ENCODE measurements at places on chromosomes 7 and 10. TPM values are rescaled to one million over a fixed set of nuclear protein-coding genes. Genes with fewer than 3 reads are reported as not detected.

DNA sequence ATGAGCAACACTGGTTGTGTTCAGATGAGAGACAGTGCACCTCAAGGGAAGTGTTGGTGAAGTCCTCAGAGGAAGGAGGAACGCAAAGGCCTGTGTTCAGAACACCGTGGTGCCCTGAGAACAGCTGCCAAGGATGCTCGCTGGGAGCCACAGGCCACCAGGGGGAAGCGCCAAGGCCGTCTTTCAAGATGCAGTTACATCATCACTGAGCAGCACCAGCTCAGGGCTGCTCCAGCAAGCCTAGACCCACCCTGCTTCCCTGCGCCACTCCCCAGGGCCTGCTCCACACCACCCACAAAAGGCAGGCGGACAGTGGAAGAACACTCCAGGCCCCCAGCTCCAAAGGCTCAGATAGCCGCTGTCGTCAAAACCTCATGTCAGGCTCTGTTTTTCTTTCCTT, 378.8 kb downstream of the DPP6 start:
- no peaks in the 10 kb centered on the region for H3K36me3 ChIP-seq
- no peak overlapping the region for H3K4me3 ChIP-seq
- DNase-seq = peak; percentile 43
- H3K27me3 ChIP-seq = no peaks in the 10 kb centered on the region
- no peaks in the 10 kb centered on the region for H3K4me1 ChIP-seq

Gene ZNF727
- not detected for total RNA-seq

Gene PDCD4
- total RNA-seq = 22.6 TPM

- H3K4me1 ChIP-seq = peaks cover 2% of the 10 kb centered on the region
- no peaks in the 10 kb centered on the region for H3K36me3 ChIP-seq
- H3K4me3 ChIP-seq = no peak overlapping the region
Measured at GRCh38 chr10:112565434-112566053, 118.5 kb downstream of the VTI1A start.

Gene EPO
- total RNA-seq = 0.44 TPM

GRCh38 chr7:20786421-20786778, 286 bp downstream of the SP8 start:
- peak overlapping the region; percentile 84 for H3K4me3 ChIP-seq
- peaks cover 17% of the 10 kb centered on the region for H3K27me3 ChIP-seq
- no peaks in the 10 kb centered on the region for H3K36me3 ChIP-seq
- DNase-seq = no peak

Gene SNCG
- 5.5 TPM for total RNA-seq

DNA sequence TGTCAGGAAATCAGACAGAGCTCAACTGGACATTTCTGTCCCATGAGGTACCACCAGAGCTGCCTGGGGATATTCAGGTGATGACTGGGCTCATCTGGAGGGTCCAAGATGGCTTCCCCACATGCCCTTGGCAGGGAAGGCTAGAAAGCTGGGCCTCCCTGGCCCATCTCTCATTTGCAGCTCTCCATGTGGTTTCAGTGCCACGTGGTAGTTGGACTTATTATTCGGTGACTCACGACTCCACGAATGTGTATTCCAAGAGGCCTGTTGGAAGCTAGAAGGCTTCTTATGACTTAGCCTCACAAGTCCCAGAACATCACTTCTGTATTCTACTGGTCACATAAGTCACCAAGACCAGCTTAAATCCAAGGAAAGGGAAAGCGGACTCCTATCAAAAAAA, 22.8 kb downstream of the NSMCE4A start:
- H3K27me3 ChIP-seq = no peaks in the 10 kb centered on the region
- no peaks in the 10 kb centered on the region for H3K4me1 ChIP-seq
- peaks cover 25% of the 10 kb centered on the region for H3K36me3 ChIP-seq
- no peak overlapping the region for H3K4me3 ChIP-seq

Gene GIMAP4
- not detected for total RNA-seq

GRCh38 chr7:89623018-89623672, 531.1 kb upstream of the STEAP1 start:
- no peaks in the 10 kb centered on the region for H3K4me1 ChIP-seq
- H3K36me3 ChIP-seq = no peaks in the 10 kb centered on the region
- peak; percentile 36 for DNase-seq
- H3K27ac ChIP-seq = no peak overlapping the region

Gene RTKN2
- total RNA-seq = 14.5 TPM

Gene TECTB
- total RNA-seq = not detected

- H3K27me3 ChIP-seq = no peaks in the 10 kb centered on the region
- no peaks in the 10 kb centered on the region for H3K4me1 ChIP-seq
- DNase-seq = no peak
- H3K4me3 ChIP-seq = no peak overlapping the region
- peaks cover 9% of the 10 kb centered on the region for H3K36me3 ChIP-seq
- no peak overlapping the region for H3K27ac ChIP-seq
Measured at GRCh38 chr10:13790196-13790595, 203.4 kb downstream of the PRPF18 start.

Gene TMEM248
- total RNA-seq = 74.2 TPM

Gene FRMD4A
- 19.6 TPM for total RNA-seq

Gene PGAM2
- 8.7 TPM for total RNA-seq

GRCh38 chr10:7027913-7028808, 382.7 kb downstream of the SFMBT2 start:
- no peaks in the 10 kb centered on the region for H3K27me3 ChIP-seq
- no peak for DNase-seq
- H3K4me1 ChIP-seq = no peaks in the 10 kb centered on the region
- no peaks in the 10 kb centered on the region for H3K36me3 ChIP-seq

DNA sequence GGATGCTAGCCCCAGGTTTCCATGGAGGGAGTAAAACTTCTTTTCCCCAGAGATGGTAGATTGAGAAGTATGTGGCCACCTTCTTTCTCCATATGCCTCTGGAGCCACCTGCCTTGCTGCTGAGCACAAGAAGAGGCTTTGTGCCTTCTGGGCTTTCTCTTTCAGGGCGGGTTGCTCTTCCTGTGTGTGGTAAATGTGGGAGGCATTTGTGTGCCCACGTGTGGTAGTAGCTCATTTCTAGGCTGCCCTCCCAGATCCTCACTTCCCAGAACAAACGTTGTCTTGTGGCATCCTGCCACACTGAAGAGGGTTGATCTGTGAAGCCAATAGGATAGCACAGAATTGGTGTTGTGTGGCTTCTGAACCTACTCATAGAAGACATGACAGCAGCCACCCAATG, 342.0 kb upstream of the PODXL start:
- DNase-seq = no peak
- no peaks in the 10 kb centered on the region for H3K27me3 ChIP-seq
- H3K4me3 ChIP-seq = no peak overlapping the region
- peaks cover 2% of the 10 kb centered on the region for H3K36me3 ChIP-seq

DNA sequence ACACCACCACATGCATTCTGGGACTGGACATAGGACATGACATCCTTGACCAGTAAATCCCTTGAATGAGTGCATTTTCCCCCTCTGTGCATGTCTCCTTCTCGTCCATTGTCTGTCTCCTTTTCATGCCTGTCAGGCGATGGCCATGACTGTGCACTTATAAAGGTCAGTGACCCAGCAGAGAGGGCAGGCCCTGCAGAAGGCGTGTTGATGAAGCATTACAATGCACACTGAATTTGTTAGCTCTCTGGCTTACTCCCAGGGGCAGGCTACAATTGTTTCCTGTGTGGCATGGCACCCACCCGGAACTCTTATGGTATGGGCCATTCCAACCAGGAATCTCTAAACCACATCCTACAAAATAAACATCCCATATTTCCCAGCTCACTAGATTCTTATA, 71.1 kb downstream of the SAMD9 start:
- no peak overlapping the region for H3K27ac ChIP-seq
- no peaks in the 10 kb centered on the region for H3K4me1 ChIP-seq
- peaks cover 5% of the 10 kb centered on the region for H3K27me3 ChIP-seq
- no peaks in the 10 kb centered on the region for H3K36me3 ChIP-seq
- H3K4me3 ChIP-seq = peak overlapping the region; percentile 40

DNA sequence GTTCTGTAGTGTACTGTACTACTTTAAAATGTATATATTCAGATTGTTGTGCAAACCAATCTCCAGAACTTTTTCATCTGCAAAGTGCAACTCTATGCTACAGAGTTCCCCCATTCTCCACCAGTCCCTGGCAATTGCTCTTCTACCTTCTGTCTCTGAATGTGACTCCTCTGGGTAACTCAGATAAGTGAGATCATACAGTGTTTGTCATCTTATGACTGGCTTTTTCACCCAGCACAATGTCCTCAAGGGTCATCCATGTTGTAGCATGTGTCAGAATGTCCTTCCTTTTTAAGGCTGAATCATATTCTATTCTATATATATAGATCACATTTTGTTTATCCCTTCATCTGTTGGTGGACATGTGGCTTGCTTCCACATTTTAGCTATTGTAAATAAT, 10.8 kb downstream of the SLIT1 start:
- no peaks in the 10 kb centered on the region for H3K4me1 ChIP-seq
- no peak for DNase-seq
- no peak overlapping the region for H3K27ac ChIP-seq
- no peaks in the 10 kb centered on the region for H3K36me3 ChIP-seq
- no peaks in the 10 kb centered on the region for H3K27me3 ChIP-seq

DNA sequence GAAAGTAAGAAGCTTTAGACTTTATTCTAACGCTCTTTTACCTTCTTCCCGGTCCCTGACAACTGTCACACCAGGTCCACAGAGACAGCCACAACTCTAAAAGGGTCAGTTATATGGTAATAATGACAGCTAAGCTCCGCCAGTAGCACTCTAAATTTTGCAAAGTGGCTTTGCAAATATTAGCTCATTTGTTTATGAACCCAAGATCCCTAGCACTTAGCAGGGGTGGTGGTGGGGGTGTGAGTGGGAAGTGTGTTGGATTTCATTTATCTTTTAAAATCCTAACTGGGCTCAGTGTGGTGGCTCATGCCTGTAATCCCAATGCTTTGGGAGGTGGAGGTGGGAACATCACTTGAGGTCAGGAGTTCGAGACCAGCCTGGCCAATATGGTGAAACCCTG, 34.8 kb upstream of the SDK1 start:
- peaks cover 2% of the 10 kb centered on the region for H3K4me1 ChIP-seq
- H3K36me3 ChIP-seq = no peaks in the 10 kb centered on the region
- no peaks in the 10 kb centered on the region for H3K27me3 ChIP-seq
- no peak overlapping the region for H3K4me3 ChIP-seq
- H3K27ac ChIP-seq = no peak overlapping the region

GRCh38 chr7:85770332-85770731, 583.5 kb upstream of the SEMA3D start:
- no peaks in the 10 kb centered on the region for H3K4me1 ChIP-seq
- 0 out of 2 replicates have a peak, but pooled peaks cover 3% of the 10 kb centered on the region for H3K27me3 ChIP-seq
- no peak overlapping the region for H3K27ac ChIP-seq
- DNase-seq = no peak
- no peaks in the 10 kb centered on the region for H3K36me3 ChIP-seq

Gene SHH
- 0.07 TPM for total RNA-seq

Gene SLC13A1
- total RNA-seq = not detected

Gene NKX1-2
- total RNA-seq = 15.3 TPM

Gene CCDC172
- 1.8 TPM for total RNA-seq

- H3K4me3 ChIP-seq = no peak overlapping the region
- DNase-seq = no peak
- H3K27ac ChIP-seq = no peak overlapping the region
- H3K4me1 ChIP-seq = no peaks in the 10 kb centered on the region
- H3K36me3 ChIP-seq = peaks cover 2% of the 10 kb centered on the region
Measured at GRCh38 chr7:30654296-30655090, 27.8 kb downstream of the CRHR2 start.

DNA sequence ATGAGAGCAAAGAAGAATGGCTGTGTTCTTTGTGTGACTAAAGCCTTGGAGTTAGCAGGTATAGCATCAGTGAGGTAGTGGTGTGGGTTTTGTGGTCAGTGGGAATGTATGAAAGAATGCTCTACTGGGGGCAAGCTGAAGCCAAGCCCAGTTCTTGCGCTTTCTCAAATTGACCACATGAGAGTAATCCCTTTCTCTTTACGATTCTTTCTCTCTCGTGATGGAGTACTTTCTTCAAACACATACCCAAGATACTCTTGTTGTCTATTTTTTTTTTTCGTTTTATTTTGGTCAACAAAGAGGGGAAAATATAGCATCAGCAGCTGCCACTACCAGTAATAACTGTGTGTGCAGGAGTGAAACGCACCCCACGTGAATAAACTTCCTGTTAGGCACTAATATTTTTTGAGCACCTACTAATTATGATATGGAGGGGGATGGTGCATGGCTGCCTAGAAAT, 8.4 kb upstream of the PANK1 start:
- no peak overlapping the region for H3K27ac ChIP-seq
- DNase-seq = no peak
- no peaks in the 10 kb centered on the region for H3K4me1 ChIP-seq
- H3K27me3 ChIP-seq = no peaks in the 10 kb centered on the region

Gene TUBAL3
- total RNA-seq = not detected

DNA sequence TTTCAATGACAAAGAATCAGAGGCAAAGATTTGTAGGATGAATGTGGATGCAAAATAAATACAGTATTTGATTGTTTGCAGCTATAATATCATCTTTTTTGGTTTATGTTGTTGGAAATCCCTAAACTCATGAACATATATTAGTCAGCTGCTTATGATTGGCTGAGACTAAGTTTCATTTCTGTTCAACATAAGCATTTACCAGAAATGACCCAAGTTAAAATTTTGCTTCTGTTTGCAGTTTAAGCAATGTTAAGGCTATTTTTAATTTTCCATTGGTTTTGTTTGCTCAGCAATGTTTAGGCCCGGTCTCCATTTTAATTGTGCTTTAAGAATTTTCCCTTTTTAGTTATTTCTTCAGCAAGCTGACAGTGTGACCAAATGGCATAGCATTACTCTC, 22.0 kb downstream of the GIMAP6 start:
- no peak overlapping the region for H3K27ac ChIP-seq
- H3K27me3 ChIP-seq = no peaks in the 10 kb centered on the region
- H3K36me3 ChIP-seq = no peaks in the 10 kb centered on the region
- H3K4me3 ChIP-seq = no peak overlapping the region

- DNase-seq = no peak
- H3K4me3 ChIP-seq = no peak overlapping the region
- peaks cover 2% of the 10 kb centered on the region for H3K4me1 ChIP-seq
- H3K27me3 ChIP-seq = no peaks in the 10 kb centered on the region
- no peaks in the 10 kb centered on the region for H3K36me3 ChIP-seq
Measured at GRCh38 chr7:117870448-117871130, 2.7 kb downstream of the CTTNBP2 start.

DNA sequence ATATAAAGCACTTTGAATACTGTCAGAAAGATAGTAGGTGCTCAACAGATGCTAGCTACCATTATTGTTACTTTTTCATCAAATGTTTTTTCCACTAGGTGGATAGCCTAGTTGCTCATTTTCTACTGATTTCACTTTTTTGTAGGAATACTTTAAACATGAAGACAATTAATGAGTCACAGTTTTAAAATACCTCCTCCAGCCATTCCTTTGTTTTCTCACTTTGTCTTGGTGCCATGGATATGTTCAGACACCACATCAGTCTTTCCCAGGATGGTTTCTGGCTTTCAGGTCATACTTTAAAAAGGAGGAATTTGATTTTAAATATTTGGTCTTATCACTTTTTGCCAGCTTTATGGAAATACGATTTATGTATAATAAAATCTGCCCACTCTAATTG, 147.1 kb upstream of the MGMT start:
- H3K27ac ChIP-seq = no peak overlapping the region
- H3K4me1 ChIP-seq = peaks cover 2% of the 10 kb centered on the region
- no peak overlapping the region for H3K4me3 ChIP-seq
- DNase-seq = no peak
- 0 out of 2 replicates have a peak, but pooled peaks cover 3% of the 10 kb centered on the region for H3K36me3 ChIP-seq

GRCh38 chr7:136728945-136729344, 139.5 kb upstream of the CHRM2 start:
- no peak overlapping the region for H3K27ac ChIP-seq
- H3K4me1 ChIP-seq = no peaks in the 10 kb centered on the region
- H3K36me3 ChIP-seq = no peaks in the 10 kb centered on the region
- no peaks in the 10 kb centered on the region for H3K27me3 ChIP-seq
- DNase-seq = no peak

Measured in H9 (cell line).